ENCODE measurements at places on chromosomes 12 and 14.

DNA sequence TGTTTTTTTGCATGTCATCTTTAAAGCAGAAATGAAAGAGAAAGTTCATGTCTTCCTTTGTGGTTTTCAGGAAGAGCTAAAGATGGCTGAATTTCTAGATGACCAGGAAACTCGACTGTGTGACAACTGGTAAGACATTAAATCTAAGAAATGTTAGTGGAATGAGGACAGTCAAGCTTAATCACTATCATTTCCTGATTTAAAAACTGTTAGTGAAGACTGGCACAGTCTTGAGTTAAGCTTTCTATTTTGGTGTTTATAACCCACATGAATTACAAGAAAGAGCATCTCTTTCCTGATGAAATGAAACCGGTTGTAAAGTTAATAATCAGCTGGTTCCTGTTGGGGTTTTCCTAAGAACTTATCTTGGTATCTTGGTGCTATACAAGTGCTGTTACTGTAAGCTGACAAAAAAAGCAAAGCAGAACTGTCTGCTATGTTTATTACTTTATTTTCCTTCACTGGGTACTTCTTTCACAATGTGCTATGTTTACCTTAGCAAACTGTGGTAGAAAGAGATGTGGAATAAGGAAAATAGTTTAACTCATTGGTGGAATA lies 5.2 kb downstream of the TRAFD1 start:
- peak; percentile 38 for DNase-seq

DNA sequence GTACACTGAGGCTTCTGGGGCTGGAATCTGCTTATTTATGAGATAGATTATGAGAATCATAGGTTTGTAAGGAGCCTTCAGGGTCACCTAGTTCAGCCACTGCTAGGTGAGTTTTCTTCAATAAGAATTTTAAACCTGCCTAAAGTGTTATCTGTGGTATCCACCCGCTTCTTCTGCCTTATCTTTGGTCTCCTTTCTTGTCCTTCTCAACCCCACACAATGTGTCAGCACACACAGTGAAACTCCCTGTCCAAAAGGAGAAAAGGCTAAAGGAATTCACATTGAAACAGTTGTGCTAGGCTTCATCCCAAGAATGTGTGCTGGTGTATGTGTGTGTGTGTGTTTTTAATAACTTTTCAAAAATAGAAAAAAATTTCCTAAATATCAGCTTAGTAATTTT lies 259.3 kb upstream of the BTG1 start:
- no peak for DNase-seq

- no peak for DNase-seq
Observed at GRCh38 chr14:88016768-88017167, 11.8 kb downstream of the GPR65 start.

- DNase-seq: no peak
Observed at GRCh38 chr12:46131732-46132469, 136.9 kb downstream of the SLC38A1 start.

GRCh38 chr12:110312581-110313360 lies 31.7 kb downstream of the ATP2A2 start:
- peak; percentile 44 for DNase-seq

DNA sequence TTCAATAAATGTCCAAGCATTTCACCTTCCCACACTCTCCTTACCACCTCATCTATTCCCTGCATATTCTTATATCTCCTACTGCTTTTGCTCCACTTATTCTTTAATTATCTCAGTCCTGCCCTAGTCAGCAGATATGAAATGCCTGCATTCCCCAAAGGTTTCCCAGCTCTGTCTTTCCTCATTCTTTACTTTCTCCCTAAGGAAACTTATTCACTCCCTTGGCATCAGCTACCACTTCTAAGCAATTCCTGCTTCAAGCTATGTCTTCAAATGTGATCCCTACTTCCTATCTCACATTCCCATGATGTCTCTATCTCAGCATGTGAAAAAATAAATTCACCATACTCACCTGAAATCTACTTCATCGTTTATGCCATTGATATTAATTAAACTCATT lies 111.8 kb downstream of the CAPZA3 start:
- peak; percentile 19 for DNase-seq

DNA sequence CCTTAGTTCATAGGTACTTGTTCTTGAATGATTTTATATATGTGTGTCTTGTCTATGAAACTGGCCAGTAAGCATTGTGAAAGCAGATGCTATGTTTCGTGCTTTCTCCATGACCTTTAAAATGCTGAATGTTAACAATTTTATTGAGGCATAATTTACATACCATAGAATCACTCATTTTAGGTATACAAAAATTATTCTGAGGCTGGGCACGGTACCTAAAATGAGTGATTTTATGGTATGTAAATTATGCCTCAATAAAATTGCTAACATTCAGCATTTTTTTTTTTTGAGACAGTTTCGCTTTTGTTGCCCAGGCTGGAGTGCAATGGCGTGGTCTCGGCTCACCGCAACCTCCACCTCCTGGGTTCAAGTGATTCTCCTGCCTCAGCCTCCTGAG lies 6.8 kb downstream of the ESYT1 start:
- DNase-seq: no peak

DNA sequence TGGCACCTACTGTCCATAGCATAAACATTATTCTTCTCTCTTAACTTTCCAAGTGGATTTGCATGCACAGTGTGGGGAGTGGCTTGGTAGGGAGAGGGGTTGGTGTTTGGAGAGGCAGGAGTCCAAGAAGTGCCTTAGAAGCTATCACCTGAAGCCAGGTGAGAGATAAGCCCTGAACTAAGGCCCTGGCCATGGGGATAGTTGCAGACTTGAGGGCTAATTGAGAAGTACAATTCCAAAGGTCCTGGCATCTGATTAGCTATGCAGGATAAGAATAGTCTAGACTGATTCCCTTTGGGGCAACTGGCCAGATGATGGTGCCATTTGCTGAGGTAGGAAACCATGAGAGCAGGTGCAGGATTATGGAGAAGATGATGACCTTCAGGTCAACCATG lies 2.0 kb upstream of the PCK2 start:
- no peak for DNase-seq

DNA sequence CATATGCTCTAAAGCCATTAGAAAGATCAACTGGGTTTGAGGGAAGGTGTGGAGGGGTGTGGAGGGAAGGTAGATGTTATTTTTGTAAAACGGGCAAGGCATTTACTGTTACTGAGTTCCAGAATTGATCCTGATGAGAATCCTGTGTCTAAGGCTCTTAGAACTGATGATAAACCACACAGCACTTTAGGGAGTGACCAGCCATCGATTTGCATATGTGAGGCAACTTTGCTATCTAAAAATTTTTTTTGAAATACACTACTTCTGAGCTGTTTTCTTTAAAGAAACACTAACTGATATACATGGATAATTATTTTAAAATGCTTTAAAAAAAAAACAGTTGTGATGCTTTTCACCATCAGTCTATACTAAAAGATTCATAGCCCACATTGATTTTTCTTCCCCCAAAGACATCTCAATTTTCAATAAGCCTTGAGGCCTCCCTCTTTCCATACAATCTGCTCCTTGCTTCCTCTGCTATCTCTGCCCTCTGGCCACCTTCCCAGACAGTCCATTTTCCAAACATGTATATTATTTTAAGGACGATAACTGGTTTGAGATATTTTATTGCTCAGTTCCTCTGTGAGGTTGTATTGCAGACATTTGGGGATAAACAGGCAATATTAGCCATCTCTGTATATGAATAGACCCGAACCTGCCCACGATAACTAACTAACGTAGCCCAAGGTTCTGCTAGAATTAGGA lies 265.9 kb downstream of the EFCAB11 start:
- no peak for DNase-seq

DNA sequence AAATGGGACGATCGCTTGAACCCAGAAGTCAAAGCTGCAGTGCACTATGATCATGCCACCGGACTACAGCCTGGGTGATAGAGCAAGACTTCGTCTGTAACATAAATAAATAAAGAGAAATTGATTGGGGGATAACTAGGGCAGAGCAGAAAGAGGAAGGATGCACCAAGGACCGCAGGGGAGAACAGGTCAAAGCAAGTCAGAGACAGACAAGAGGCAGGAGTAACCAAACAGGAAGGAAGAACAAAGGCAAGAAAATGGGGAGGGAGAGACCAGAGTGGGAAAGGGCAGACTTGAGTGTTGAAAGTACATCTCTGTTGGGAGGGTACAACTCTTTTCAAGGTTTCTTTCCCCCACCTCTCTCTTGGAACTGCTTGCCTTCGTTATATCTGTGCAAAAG lies 50.8 kb upstream of the ELK3 start:
- DNase-seq: no peak

- no peak for DNase-seq
Observed at GRCh38 chr12:49025463-49025862, 6.9 kb upstream of the PRKAG1 start.

- DNase-seq: peak; percentile 100
Observed at GRCh38 chr12:123232807-123233504, at the start of the genes MPHOSPH9 and MTRFR. MPHOSPH9 (minus strand) TSS chr12:123233141; CDS start chr12:123230364, 2,777 bp downstream. MTRFR (plus strand) TSS chr12:123233436; CDS start chr12:123253675, 20,239 bp downstream.

DNA sequence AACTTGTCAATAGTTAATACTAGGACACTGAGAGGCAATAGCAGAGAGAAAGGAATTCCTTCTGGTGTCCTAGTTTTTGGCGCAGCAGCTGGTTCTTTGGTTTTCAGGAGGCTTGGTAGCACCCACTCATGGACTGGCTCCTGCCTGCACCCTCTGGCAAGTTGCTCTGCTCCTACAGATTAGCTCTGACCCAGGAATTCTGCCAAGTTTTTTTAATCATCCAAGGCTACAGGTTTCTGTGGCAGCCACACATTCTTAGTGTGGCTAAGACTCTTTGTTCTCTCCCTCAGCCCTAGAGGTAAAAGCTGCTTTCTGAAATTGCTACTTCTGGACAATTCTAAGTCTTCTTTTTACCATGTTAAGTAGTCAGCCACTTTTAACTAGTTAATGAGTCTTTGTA lies 72.0 kb upstream of the FKBP4 start:
- DNase-seq: no peak

DNA sequence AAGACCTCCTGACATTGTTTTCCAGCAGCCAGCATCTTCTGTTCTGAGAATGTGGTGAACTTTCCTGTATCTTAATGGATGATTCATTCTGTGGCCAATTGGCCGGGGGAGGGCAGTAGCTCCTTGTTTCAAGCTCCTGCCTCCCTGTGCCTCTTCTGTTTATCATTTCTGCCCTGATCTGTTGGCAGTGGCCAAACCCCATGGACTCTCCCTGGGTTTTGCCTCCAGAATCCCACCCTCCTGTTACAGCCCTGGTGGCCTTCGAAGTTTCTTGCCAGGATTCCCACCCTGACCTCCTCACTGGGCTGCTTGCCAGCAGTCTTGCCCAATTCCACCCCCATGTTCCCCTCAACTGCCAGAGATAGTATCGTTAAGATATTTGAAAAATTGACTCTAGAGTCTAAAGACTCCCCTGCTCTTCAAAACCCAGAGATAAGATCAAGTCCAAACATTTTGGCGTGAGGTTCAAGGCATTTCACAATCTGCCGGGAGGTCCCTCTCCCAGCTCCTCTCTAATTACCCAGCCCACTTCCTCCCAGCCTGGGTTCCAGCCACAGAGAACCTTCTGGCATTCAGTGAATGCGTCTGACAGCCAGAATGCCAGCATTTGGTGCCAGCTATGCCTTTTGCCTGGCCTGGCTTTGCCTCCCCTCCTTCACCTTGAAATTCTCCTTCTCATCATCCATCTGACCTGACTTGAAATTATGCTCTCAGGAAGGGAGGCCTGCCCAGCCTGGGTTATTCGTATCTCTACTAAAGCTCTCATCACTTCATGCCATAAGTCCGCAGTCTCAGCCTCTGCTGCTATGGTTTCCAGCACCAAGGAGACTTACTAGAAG lies 37.7 kb upstream of the TXNRD1 start:
- peak; percentile 95 for DNase-seq

DNA sequence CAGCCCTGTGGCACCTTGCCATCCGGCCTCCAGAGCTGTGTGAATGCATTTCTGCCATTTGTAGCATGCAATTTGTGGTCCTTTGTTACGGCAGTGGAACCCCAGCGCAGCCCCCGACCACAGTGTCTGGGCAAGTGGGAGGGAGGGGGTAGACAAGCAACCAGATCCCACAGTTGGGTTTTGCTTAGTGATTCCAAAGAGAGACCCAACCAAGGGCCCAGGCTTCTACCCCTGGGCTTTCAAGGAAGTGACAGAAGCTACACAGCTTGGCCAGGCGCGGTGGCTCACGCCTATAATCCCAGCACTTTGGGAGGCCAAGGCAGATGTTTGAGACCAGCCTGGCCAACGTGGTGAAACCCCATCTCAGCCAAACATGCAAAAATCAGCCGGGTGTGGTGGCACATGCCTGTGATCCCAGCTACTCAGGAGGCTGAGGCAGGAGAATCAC lies 17.8 kb downstream of the ZBTB42 start:
- DNase-seq: no peak

GRCh38 chr12:124045671-124046455 lies 72.8 kb downstream of the ZNF664 start:
- no peak for DNase-seq

GRCh38 chr14:54676812-54677708 lies 110.1 kb downstream of the SAMD4A start:
- peak; percentile 98 for DNase-seq

DNA sequence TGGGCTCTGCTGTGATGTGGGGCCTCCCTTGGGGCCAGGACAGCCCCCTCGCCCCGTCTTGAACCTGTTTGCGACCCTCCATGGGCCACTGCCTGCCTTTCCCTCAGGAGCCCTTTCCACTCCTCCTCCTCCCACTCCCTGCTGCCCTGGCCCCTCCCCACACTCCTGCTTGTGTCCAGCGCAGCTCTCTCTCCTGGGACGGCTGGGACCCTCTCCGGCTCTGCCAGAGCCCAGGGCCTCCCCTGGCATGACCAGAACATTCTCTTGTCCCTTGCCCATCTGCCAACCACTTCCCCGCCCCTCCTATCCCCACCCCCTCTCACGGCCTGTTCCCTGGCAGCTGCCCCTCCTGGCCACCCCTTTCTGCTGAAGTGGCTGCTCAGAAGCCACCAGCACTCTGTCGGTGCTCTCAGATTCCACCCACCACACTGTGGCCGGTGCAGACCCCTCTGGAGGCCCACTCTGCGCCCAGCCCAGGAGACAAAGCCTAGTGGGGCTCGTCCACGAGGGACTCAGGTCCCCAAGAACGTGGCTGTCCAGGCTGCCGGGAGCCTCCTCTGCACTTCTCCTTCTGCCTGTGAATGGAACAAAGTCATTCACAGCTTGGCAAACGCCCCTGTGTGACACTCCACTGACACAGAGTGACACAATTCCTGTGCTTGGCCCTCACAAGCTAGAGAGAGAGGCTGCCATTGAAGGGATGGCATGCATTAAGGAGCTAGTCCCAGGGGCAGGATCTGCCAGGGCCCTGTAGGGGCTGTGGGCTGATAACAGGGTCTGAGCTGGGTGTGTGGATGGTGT lies 1.4 kb downstream of the ASPG start:
- no peak for DNase-seq

GRCh38 chr14:92460541-92460915 lies 53.1 kb upstream of the RIN3 start:
- DNase-seq: no peak

- peak; percentile 62 for DNase-seq
Observed at GRCh38 chr12:57803319-57803893, 15.1 kb downstream of the AVIL start.

- DNase-seq: peak; percentile 65
Observed at GRCh38 chr12:11771356-11771755, 121.9 kb downstream of the ETV6 start.

All from astrocyte of the spinal cord (primary cell).